ENCODE measurements at places on chromosomes 2 and 18. TPM values are rescaled to one million over a fixed set of nuclear protein-coding genes. Genes with fewer than 3 reads are reported as not detected.
A peak's percentile ranks its signal among the peaks of the same experiment; 100 is the strongest.

The WDSUB1 gene
- total RNA-seq = 12.1 TPM

DNA sequence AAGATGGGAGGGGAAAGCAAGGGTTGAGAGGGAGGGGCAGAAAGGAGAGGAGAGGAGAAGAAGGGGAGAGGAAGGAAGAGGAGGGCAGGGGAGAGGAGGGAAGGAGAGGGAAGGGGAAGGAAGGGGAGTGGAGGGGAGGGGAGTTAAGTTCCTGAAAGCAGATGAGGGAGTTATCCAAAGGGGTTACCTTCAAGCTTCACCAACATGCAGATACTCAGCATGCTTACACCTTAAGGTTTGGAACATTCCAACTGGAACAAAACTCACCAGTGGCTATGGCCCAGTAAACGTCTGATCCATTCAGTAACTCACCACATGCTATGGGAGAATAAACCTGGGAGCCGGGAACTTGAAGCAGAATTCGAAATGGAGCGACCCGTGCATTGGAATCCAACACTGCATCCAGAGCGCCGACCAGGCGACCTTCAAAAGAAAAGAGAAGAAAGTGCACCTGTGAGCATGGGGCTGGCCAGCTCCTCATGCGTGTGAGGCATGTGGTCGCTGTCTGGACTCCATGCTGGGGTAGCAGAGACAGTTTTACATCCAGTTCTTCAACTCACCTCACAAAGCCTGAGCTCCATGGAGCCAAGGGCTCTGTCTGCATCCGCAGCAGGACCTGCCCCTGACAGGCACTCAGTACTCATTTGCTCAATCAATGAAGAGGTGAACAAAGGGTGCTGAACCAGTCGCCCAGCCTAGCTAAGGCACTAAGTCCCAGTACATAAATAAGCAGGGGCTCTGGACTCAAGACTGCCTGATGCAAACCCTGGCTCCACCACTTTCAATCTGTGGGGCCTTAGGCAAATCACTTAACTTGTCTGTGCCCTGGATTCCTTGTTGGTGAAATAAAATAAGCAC lies 61.0 kb downstream of the TBC1D8 start:
- DNase-seq = no peak

The PSMG2 gene
- 40.6 TPM for total RNA-seq

- DNase-seq = no peak
These were observed 118.8 kb downstream of the CTIF start for GRCh38 chr18:48657447-48658120.

GRCh38 chr2:88967844-88968243 lies 276.4 kb downstream of the RPIA start:
- DNase-seq = no peak

- peak; percentile 28 for DNase-seq
These were observed 233.9 kb downstream of the ATAD2B start for GRCh38 chr2:23692851-23693605.

DNA sequence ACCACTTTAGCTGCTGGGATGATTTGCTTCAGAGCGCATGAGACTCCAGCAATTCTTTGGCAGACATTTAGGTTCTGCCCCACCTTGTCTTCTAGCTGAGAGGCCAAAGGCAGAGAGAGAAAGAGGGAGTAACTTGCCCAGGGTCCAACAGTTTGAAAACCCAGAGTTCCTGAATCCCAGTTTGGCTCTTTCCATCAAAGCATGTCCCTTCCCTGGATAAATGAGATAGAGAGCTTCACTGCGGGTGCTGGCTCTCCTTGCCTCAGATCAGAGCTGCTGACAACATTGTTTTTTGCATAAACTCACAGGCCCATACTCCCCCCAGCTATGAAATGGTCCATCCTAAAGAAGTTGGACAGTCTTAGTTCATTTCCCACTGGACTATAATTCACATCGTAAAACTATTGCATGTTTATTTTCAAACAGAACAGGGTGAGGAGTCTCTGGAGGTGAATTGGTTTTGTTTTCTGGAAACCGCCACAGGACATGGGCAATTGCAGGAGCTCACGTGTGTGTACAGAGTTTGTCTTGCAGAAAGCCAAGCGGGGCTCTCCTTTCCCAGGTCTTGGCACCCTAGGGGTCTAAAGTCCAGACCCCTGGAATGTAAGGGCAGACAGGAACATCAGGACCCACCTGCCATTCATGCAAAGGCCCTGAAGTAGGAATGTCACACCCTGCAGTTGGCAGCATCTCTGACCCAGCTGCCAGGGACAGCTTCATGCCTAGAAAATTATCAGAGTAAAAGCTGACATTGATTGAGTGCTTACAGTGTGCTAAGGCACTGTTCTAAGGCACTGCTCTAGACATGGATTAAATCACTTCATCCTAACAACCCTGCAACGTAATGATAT lies 25.0 kb upstream of the SLC14A2 start:
- DNase-seq = peak; percentile 61

DNA sequence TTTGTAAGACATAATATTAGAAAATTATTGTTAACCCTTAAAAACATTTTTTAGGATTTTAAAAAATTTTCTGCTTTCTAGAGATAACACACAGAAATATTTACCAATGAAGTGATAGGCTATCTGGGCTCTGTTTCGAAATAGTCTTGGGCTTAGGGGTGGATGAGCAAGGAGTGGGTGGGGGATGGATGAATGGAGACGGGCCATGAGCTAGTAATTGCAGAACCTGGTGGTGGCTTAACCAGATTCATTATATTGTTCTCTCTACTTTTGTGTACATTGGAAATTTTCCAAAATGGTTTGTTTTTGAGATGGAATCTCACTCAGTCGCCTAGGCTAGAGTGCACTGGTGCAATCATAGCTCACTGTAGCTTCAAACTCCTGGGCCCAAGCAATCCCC lies 89.6 kb downstream of the TCF7L1 start:
- DNase-seq = no peak

GRCh38 chr2:84194949-84195644 lies 264.0 kb downstream of the SUCLG1 start:
- DNase-seq = no peak

GRCh38 chr2:68333009-68333408 lies 13.3 kb upstream of the CNRIP1 start:
- no peak for DNase-seq

The TGFBRAP1 gene
- 9.8 TPM for total RNA-seq

The UGT1A10 gene
- total RNA-seq = not detected

DNA sequence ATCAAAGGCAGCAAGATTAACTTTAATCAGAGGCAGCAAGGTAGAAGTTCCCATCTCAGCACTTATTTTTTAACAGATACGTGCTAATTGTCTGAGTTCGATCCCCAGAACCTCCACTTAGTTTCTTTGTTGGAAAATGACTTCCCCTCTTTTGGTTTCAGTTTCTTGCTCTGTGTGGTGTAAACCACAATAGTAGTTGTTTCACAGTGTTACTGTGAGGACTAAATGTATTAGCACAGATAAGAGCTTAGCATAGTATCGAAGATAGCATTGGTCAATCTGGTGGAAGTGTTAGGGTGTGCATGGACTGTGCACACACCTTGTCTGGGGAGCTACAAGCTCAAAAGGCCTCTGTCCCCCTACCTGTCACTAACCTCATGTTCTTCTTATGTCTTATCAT lies 988.3 kb upstream of the GYPC start:
- no peak for DNase-seq

- DNase-seq = no peak
These were observed 124.5 kb upstream of the BARD1 start for GRCh38 chr2:214934006-214934405.

DNA sequence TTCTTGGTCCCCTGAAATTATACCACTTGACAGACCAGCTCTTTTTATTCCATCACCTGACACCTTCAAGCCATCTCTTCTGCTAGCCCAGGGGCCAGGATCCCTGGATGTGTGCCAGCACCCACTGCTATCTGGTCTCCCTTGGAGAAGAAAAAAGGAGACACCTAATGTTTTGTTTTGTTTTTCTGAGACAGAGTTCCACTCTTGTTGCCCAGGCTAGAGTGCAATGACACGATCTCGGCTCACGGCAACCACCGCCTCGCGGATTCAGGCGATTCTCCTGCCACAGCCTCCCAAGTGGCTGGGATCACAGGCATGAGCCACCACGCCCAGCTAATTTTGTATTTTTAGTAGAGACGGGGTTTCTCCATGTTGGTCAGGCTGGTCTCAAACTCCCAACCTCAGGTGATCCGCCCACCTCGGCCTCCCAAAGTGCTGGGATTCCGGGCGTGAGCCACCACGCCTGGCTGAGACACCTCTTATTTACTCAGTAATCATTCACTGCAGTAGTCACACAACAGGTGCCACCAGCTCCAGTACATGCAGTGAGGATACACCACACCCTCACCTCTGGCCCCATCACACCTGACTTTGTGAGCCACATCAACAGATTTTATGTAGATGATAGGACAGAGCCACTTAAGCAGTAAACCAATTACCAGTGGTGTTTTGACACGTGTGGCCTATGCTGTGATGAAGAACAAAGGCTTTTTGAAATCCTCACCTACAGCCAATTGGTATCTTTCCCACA lies 42.8 kb upstream of the PCBP1 start:
- no peak for DNase-seq

DNA sequence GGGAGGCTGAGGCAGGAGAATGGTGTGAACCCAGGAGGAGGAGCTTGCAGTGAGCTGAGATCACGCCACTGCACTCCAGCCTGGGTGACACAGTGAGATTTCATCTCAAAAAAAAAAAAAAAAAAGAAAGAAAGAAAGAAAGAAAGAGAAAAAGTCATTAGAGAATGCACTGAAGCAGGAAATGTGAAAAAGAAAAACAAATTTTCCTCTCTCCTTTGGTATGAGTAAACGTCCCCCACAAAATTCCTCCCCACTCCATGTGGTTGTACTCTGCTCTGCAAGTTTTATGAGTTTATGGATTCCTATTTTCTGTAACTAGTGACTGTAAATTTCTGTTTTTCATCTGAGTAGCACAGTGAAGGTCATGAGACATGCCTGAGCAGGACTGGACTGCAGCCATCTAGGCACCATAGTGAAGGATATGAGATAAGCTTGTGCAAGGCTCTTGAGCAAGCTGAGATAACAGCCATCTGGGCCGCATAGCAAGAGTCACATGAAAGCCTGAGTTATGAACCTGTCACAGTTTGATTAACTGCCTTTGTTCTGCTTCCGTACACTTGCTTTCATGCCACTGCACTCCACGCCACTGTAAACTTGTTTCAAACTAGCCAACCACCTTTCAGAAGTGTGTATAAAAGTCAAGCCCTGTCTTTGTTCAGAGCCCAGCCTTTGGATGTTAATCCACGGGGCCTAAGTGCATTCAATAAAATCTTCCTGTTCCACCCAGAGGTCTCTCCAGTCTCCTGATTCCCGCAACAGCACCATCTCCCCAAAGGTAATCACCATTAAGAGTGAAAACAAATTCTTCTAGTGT lies 50.2 kb downstream of the SKA1 start:
- peak; percentile 66 for DNase-seq

The MPP4 gene
- not detected for total RNA-seq

GRCh38 chr2:21972586-21972985 lies 848.8 kb downstream of the TDRD15 start:
- DNase-seq = no peak

- DNase-seq = no peak
These were observed 7.5 kb upstream of the MCFD2 start for GRCh38 chr2:46923041-46923528.

GRCh38 chr2:187118331-187119099 lies 269.5 kb upstream of the ZSWIM2 start:
- DNase-seq = no peak

The MAP3K19 gene
- total RNA-seq = not detected

The CRYGD gene
- not detected for total RNA-seq

The PDCD1 gene
- 1.4 TPM for total RNA-seq

The CARF gene
- total RNA-seq = 5.3 TPM

- peak; percentile 56 for DNase-seq
These were observed 53.8 kb upstream of the ASB18 start for GRCh38 chr2:236317938-236318396.

GRCh38 chr2:175984846-175985245 lies 17.2 kb downstream of the LNPK start:
- no peak for DNase-seq

The KCNG2 gene
- not detected for total RNA-seq

The NCKAP5 gene
- total RNA-seq = 2.8 TPM

The PID1 gene
- total RNA-seq = 8.0 TPM

The TMEM37 gene
- 2.9 TPM for total RNA-seq

GRCh38 chr2:135257383-135258090 lies 205.4 kb downstream of the RAB3GAP1 start:
- no peak for DNase-seq

DNA sequence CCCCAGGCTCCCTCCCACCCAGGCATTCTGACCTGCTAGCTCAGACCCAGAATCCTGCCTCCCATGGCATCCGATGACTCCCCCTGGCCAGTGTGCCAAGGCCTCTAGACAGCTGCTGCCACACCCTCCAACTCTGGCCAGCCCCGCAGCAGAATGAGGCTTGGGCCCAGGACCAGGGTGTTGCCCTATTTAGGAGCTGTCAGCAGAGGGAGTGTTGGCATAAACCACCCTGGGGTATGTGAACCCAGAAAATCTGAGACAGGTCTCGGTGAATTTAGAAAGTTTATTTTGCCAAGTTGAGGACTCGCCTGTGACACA lies 134.3 kb downstream of the KLHL29 start:
- DNase-seq = no peak

The DPP10 gene
- total RNA-seq = 0.27 TPM

DNA sequence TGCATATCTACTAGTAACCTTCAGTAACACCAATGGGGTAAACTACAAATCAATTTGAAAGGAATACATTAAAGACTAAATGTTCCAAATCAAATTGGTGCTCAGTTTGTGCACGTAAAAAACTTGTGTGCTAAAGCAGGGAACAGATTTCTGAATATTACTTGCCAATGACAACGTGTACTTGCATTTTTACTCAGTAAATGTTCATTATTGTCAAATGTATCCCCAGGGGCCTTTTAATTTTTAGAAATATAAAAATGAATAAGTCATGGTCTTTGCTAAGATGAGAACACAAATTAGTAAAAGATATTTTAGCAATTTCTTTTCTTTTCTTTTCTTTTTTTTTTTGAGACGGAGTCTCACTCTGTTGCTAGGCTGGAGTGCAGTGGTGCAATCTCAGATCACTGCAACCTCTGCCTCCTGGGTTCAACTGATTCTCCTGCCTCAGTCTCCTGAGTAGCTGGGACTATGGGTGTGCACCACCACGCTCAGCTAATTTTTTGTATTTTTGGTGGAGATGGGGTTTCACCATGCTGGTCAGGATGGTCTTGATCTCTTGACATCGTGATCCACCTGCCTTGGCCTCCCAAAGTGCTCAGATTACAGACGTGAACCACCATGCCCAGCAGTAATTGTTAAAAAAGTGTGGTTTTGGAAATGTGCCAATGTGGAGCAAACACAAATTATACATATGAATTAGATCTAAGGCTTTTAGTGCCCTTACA lies 52.6 kb downstream of the PMAIP1 start:
- DNase-seq = no peak

DNA sequence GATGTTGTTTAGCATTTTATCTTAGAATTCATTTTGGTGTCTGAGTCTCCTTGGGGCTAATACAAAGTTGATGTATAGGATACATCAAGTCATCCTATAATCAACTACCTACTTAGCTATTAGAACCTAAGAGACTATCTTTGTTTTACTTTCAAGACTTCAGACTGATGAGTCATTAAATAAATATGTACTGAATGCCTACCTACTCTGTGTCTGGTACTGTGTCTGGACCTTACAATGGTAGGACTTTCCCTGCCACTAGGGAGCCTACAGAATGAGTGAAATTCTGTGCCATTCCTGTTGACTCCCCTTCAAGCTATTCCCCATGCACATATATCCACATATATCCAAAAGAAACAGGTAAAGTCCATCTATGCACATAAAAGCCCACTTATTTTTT lies 114.5 kb downstream of the ERBB4 start:
- DNase-seq = no peak

The CCDC121 gene
- 6.5 TPM for total RNA-seq

GRCh38 chr2:235594041-235594440 lies 100.2 kb downstream of the AGAP1 start:
- DNase-seq = no peak

GRCh38 chr2:60058781-60059180 lies 494.7 kb downstream of the BCL11A start:
- no peak for DNase-seq

All from left ventricle myocardium superior (tissue), 1 donor.